AG04450 (cell line): ENCODE measurements at places on chromosomes 2 and 18.

GRCh38 chr2:85778646-85779379 is 25.0 kb downstream of the ATOH8 start:
- DNase-seq: no peak

GRCh38 chr2:11567631-11568031 is 33.8 kb downstream of the GREB1 start:
- DNase-seq: no peak

DNA sequence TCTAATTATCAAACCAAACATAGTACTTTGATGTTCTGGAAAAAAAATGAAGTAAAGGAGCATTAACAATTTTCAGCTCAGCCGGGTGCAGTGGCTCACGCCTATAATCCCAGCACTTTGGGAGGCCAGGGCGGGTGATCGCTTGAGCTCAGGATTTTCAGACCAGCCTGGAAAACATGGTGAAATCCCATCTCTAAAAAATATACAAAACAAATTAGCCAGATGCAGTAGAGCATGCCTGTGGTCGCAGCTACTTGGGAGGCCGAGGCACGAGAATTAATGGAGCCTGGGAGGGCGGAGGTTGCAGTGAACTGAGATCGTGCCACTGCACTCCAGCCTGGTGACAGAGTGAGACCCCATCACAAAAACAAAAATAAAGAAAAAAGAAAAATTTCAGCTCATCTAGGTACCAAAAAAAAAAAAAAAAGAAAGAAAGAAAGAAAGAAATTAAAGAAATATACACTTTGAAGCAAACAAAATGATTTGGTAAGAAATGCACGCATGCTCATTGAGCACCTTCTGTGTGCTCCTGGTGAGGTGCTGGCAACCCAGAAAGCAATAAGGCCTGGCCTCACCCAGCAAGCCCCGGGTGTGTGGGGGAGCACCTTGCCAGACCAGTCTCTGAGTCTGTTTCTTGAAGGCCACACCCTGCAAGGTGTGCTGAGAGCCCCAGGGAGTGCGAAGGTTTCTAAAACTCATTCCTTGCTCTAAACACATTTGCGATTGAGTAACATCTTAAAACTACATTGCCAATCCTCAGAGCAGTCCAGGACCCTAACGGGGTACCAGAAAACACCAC is 133.5 kb downstream of the TFCP2L1 start:
- no peak for DNase-seq

- no peak for DNase-seq
Observed at GRCh38 chr2:227007940-227008339, 156.1 kb downstream of the COL4A4 start.

DNA sequence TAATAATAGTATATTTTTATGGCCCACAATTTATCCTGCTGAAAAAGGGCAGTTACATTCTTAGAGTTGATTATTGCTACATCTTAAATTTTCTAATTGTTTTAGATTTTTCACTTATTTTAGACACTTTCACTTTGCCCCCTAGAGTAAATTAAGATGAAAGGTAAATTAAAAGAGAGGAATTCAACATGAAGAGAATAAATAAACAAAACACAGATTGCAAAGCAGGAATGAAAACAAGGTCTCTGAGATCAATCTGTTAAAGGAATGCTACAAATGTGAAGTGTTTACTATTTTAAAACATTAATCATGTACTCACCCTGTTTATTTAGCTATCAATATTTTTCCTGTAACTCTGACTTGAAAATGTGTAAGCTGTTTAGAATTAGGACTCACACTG is 113.5 kb upstream of the ETAA1 start:
- no peak for DNase-seq

- DNase-seq: no peak
Observed at GRCh38 chr2:186605041-186605440, 15.2 kb downstream of the ITGAV start.

DNA sequence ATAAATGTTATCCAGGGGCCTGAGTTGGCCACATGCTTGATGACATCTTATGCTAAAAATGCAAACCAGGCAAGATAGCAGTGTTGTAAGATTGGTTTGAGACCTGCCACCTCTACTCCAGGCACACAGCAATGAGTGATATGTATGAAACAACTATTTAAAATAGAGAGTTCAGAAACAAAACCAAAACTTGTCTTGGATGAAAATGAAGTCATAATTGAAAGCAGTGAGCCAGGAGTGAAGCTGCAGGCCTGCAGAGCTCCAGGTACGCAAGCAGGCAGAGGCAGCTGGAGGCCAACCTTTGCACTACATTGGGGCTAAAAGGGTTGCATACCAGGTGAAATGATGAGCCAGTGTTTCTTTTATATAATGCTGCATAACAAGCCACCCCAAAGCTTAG is 89.2 kb upstream of the SPATS2L start:
- no peak for DNase-seq

DNA sequence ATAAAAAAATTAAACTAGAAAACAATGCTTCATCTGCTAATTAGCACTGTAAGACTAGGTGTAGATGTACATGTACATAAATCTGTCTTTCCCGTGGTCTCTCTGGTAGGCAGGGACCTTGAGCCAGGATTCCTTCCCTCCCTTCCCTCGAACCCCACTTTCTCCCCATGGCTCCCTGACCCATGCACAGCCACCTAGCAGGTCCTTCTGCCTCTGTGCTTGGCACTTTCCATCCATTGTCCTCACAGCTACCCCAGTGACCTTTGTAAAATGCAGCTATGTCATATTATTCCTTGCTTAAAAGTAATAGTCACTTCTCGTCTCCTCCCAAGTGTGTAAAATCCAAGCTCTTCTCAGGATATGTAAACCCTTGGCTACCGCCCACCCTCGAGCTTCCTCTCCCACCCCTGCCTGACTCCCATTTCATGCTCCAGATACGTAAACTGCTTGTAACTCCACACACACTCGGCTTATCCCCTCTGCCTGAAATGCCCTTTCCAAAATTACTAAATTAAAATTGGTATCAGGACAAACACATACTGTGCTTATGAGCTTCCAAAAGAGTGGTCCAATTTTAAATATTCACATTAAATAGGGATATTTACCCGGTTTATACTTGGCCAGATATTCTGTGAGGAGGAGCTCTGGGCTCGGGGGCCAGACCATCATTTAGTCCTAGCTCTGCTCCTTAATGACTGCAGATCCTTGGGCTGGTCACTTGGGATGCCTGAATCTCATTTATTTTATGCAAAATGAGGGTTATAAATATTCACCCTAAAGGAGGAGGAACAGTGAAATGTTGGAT is 54.0 kb upstream of the RALBP1 start:
- no peak for DNase-seq

DNA sequence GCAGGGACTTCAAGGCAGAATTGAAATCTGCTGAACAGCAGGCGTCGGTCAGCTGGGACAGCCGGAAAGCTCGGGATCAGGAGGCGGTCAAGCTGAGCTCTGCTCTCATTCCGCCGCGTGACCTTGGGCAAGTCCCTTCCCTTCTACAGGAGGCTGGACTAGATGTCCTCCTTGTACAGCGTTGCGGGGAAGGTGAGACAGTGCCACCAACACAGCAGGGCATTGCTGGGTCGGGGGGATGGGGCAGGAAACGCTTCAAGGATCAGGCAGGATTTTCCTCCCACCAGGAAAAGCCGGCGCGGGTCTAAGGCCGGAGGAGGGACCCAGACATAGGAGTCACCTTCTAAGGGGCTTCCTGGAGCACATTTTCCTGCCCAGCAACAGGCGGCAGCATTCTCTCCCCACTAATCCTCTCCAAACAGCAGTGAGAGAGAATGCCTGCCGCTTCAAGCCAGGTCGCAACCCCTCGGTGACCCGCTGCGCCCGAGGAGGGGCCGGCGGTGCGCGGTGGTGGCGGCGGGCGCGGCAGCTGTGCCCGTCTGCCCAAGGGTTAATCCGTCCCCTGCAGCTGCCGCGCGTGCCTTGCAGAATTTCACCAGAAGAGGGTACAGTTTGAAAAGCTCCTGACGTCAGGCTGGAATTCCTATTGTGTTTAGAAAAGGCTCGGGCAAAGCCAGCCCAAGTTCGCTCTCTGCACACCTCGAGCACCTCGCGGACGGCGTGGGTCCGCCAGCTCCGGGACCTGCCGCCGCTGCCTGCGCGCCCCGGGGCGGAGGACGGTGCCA is at the start of gene KCNF1:
Gene KCNF1, plus strand, starts transcription at position 644 of the 785 bp plus-strand sequence. CDS start 493 bp downstream, outside the sequence.
- no peak for DNase-seq

- no peak for DNase-seq
Observed at GRCh38 chr18:69480460-69480859, 79.8 kb downstream of the DOK6 start.

DNA sequence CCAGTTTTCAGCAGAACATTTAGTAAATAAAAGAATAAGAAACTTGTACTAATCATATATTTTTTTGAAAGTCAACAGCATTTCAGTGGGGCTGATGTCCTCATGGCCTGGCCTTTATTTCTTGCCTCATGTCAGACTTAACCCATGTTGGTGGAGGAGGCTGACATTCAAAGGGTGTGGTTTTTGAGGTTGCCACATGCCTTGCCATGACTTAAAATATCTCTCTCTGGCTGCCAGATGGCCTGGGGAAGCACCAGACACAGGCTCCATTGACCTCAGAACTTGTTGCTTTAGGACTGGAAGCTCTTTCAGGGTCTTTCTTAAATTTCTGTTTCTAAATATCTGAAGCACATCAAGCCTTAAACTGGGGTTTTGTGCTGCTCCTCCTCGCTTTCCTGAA is 32.5 kb upstream of the CD28 start:
- no peak for DNase-seq

- no peak for DNase-seq
Observed at GRCh38 chr2:28267282-28267681, 125.4 kb upstream of the FOSL2 start.

GRCh38 chr2:187982668-187983067 is 309.0 kb upstream of the GULP1 start:
- DNase-seq: peak; percentile 73

GRCh38 chr2:113126845-113127645 is at the start of gene IL1RN:
Gene IL1RN, plus strand, starts transcription at chr2:113127598. Its CDS starts 27 bp downstream, at chr2:113127625.
- no peak for DNase-seq

DNA sequence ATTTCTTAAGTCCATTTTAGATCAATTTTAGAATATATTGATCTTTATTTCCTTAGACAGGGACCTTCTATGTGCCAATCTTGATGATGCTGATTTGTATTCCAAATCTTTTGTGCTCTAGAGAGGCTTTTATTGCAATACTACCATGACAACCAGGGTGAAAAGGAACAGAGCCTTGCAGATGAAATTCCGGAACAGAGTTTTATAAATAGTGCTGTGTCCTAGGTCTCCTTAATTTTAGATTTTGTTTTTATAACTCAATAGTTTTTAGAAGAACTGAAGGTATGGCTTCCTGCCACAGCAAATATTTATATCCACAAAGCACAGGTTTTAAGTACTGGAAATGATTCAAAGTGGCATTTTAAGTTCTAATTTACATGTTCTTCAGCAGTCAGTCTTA is 160.2 kb downstream of the PMAIP1 start:
- no peak for DNase-seq

- no peak for DNase-seq
Observed at GRCh38 chr2:150587547-150588505, 100.4 kb upstream of the RND3 start.

- DNase-seq: no peak
Observed at GRCh38 chr18:41462946-41463345, 492.1 kb upstream of the PIK3C3 start.

DNA sequence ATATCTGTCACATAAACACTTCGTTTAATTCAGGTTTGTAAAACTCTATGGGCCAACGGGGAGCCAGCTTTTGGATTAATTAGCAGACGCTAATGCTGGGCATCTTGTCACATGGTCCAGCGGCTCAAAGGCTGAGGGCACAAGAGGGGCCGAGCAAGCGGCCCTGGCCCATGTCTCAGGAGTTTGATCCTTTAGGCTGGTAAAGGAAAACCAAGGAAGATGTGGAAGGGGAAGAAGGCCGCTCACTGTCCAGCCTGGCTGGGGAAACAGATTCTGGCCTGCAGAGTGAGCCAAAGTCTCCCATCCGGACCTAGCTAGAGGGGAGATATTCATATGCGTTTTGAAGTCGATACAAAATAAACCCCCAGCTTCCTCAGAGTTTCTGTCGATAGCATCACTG is 248.6 kb upstream of the SIX2 start:
- DNase-seq: no peak

DNA sequence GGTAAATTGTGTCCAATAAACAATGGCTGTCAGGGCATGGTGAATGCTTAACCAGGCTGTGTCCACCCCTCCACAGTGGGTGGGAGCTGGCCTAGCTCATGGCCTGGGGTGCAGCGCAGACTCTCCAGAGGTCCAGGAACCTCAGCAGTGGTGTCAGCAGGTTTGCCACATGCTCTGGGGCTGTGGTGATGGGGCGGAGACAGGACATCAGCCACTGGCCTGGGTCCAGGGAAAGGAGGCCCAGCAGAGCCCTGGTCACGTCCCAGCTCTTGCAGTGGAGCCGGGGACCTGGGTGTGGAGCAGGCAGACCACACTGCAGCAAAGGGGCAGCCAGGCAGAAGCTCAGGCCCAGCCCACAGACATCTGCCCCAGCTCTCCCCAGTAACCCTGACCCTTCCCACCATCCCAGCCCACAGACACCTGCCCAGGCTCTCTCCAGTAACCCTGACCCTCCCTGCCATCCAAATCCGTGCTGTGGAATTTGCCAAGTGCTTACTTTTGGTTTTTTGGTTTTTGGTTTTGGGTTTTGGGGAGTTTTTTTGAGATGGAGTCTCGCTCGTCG is 13.8 kb upstream of the KIF1A start:
- no peak for DNase-seq

DNA sequence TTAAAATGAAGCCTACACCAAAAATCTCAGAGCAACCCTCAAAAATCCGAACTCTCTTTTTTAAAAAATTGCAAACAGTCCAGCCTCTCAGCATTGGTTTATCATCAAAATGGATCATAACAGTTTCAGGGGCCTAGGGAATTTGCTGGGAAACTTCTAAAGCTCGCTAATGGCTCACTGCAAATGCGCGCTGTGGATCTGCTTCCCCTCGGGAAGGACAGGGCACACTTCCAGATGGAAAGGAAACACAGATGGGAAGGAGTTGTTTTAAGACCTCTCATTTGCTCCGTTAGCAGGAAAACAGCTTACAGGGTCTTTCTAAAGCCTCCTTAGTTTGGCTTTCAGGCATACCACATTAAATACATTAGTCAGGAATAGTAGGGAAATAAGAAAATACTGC is 27.2 kb downstream of the FECH start:
- DNase-seq: no peak

GRCh38 chr2:230661072-230661957 is 51.3 kb upstream of the CAB39 start:
- DNase-seq: no peak

GRCh38 chr2:25586726-25587144 is 86.6 kb downstream of the DTNB start:
- peak; percentile 13 for DNase-seq

GRCh38 chr2:32874931-32875330 is 71.8 kb upstream of the LTBP1 start:
- DNase-seq: no peak

DNA sequence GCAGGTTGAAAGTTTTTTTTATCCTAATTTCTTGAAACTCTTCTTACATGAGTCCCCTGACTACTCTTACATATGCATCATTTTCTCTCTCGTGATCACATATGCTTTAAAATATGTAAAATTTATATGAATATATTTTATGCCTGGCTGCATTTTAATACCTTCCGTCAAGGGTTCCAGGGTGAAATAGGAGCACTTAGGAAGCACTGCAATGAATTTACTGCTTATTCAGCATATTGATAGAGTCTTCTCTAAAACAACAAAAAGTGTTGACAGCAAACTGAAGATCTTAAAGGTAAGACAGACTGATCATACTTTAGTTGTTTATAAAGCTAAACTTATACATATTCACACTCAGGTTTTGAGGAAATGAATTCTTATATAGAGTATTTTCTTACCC is 1191.6 kb upstream of the CRIM1 start:
- DNase-seq: no peak

- no peak for DNase-seq
Observed at GRCh38 chr2:221501210-221501882, 70.8 kb downstream of the EPHA4 start.

- DNase-seq: no peak
Observed at GRCh38 chr2:39663187-39663930, 2.4 kb upstream of the TMEM178A start.
